Smooth muscle cell of bladder (primary cell): ENCODE measurements at places on chromosomes 5 and 9. TPM values are rescaled to one million over a fixed set of nuclear protein-coding genes. Genes with fewer than 3 reads are reported as not detected.

The PCDHGA9 gene
- 2.7 and 3.1 TPM in 2 replicates for total RNA-seq

The IFNA13 gene
- not detected in 2 replicates for total RNA-seq

The KCNV2 gene
- total RNA-seq: not detected in 2 replicates

The HACD4 gene
- 6.9 and 7.0 TPM in 2 replicates for total RNA-seq

The LCN9 gene
- not detected in 2 replicates for total RNA-seq

The CACFD1 gene
- total RNA-seq: 6.5 and 8.4 TPM in 2 replicates

The ZNF618 gene
- total RNA-seq: 5.4 and 7.5 TPM in 2 replicates

The WHRN gene
- total RNA-seq: 1.1 and 2.3 TPM in 2 replicates

The AJM1 gene
- total RNA-seq: 1.00 and 1.4 TPM in 2 replicates

The PPIC gene
- total RNA-seq: 59.9 and 100 TPM in 2 replicates

The TOMM5 gene
- 125 and 136 TPM in 2 replicates for total RNA-seq
